ENCODE measurements at places on chromosomes 2 and 18.

DNA sequence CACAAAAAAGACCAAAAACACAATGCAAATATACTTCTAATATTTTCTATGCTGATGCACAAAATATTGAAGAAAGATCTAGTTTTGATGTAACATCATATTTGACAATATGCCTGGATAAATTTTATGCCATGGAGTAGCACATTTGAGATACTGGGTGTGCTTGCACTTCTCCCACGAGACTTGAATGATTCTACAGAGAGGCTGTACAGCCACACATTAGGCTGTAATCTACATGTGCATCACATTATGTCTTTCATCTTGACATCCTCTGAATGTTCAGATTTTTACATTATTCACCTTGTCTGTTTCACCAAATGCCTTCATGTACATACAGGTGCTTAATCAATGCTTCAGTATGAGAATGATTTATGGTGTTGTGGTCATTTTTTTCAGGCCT lies 756.4 kb upstream of the CDH7 start:
- DNase-seq = no peak

DNA sequence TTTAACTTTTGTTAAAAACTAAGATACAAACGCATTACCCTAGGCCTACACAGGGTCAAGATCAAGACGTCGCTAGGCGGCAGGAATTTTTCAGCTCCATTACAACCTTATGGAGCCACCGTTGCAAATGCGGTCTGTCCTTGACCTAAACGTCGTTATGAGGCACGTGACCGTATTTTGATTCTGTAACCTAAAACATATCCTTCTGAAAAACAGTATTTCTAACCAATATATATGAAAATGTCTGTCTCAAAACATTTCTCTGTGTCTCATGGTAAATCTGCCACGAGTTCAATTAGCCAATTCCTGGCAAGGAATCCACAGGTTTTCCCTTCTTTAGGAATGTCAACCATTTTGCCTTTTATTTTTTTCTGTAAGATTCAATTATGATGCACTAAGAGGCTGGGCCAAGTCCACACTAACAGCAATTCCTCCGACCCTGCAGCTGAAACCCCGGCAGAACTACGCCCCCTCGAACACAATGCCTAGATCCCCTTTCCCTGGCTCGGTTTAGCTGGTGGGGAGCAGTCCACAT lies 1.7 kb downstream of the RTN4 start:
- peak; percentile 80 for DNase-seq

DNA sequence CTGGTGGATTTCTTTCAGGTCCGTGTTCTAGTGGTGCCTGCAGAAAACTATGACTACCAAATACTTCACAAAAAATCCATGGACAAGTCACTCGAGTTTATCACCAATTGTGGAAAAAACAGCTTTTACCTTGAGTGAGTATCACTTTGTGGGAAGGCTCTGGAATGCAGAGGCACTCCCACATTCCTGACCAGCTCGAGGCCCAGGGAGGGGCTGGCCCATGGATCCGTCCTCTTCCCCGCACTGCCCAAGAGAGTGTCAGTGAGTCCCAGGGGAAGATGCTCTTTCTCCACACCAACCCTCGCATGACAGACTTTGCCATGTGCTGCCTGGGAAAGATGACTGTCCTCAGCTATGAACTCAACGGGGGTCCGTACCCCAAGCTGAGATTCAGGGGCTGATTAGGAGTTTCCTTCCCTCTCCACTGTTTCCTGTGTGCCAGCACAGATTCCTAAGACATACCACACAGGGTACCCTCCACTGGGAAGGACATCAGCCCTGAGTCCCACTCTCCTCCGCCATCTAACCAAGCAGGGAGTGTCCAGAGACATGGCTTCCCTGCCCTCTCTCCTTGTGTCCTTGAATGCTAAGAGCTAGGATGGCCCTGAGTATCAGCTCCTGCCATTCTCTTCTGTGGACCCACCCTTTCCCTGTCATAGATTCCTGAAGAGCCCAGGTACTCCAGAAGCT lies 155.9 kb downstream of the LAMA3 start:
- no peak for DNase-seq

DNA sequence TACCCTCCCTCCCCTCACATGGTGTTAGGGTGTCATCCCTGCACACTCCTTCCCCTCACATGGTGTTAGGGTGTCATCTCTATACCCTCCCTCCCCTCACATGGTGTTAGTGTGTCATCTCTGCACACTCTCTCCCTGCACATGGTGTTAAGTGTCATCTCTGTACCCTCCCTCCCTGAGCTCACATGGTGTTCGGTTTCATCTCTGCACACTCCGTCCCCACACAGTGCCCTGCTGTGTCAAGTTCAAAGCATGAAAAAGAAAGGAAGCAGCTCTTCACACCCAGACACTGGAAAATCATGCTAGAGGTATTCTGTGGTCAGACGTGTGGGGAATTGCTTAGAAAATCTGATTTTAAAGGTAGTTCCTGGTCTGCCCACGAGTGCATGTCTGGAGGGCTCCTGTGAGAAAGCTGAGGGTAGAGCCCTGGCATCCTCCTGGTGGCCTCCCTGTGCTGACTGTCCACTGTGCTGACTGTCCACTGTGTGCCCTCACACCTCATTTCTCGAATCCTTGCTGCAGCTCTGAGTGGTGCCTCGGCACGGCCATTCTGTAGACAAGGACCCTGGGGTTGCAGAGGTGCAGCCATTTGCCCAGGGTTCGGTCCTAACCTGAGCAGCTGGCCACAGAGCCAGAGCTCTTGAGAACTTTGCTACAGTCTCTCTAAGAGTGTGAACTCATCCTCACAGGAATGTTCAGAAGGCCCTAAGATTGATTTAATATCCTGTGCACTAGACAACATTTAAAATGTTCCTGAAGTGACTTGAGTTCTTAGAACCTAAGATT lies 69.1 kb upstream of the NFATC1 start:
- no peak for DNase-seq

DNA sequence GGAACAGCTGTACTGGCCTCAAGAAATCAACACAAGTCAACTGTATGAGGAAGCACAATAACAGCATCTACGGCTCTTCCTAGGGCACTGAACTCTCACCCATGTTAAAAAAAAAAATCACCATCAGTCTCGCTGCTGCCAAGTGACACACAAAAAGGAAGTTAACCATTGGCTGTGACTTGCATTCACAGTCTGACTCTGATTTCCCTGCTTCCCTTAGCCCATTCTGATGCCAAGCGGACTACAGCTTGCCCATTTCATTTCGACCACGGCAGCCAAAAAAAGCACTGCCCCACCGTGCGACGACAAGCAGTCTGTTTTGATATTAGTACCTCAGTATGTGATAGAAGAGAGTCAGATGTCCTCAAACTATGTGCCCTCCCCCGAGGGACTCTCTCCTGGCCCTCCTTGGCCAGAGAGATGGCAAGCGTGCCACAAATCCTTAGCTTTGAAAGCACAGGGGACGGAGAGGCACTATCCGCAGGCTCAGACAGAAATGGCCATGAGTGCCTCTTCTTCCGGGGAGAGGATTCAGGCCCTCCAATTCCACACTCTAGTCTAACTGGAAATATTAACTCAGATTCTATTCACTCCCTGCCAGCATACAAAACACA lies 250.0 kb downstream of the TCF4 start:
- peak; percentile 71 for DNase-seq

- no peak for DNase-seq
Measured at GRCh38 chr2:97734061-97735051, 21.0 kb downstream of the ZAP70 start.

DNA sequence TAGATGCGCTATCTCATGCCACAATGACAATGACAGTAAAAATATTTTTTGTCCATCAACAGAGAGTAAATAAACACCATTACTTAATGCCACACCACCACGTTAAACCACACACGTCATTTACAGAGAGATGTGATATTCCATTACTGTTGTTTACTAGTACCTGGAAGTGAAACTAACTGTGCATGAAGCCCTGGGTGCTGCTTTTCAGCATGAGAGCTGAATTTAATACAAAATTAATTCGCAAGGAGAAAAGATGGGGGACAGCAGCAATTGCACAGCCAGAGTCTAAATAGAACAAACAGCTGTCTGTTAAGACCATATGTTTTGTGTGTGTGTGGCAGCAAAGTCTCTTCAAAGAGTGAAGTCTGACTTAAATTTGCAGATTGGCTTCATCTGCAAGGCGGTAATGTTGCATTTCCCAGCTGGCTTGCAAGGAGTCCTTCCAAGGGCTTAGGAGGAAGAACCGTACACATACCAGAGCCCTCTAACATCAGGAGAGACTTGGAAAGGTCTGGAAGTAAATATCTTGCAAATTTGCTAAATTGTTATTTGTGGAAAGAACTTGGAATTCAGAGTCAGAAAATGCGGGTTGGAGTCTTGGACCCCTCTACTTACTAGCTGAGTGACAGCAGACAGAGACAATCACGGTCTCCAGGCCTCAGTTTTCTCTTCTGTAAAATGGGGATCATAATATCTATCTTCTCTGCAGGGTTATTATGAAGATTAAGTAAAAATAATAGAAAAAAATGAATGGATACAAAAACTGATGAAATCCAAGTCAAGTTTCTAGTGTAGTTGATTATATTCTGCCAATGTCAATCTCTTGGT lies 127.6 kb downstream of the ALPK2 start:
- peak; percentile 94 for DNase-seq

DNA sequence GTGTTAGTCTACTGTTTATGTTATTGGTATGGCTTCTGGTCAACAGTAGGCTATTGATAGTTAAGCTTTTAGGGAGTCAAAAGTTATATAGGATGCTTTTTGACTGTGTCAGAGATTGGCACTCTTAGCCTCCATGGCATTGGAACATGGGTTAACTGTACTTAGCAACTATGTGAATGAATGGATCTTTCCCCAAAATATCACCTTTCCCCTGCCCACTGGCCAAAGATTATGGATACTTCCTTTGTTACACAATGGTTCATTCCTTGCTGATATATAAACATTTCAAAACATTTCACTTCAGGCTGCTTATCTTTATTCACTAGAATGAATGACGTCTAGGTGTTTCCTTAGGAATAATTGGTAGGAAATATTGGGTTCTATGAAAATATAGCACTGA lies 62.1 kb upstream of the DOCK10 start:
- DNase-seq = no peak

GRCh38 chr2:94986392-94986963 lies 39.0 kb upstream of the MAL start:
- DNase-seq = peak; percentile 66

GRCh38 chr2:30267161-30267975 lies 36.0 kb downstream of the LBH start:
- no peak for DNase-seq

- peak; percentile 89 for DNase-seq
Measured at GRCh38 chr2:190627448-190628412, 21.2 kb upstream of the NAB1 start.

DNA sequence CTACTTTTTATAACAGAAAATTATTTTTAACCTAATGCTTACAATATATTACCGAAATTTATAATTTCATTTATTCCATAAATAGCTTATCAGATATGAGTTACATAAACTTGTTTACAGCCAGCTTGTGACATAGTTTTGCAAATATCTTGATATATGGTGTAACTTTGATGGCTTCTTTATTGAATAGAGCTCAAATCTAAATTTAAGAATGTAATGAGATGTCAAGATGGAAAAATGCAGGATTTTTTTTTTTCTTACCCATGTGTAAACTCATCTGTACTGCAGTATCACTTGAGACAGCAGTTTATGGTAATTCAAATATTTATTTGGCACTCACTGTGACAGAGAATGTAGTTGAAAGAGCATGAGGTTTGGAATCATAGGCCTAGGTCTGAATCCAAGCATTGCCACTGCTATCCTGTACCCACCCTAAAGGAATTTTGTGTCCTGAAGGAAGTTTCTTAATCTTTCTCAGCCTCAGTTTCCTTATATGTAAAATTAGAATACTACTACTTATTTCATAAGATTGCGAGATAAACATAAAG lies 3.8 kb downstream of the CREB1 start:
- DNase-seq = no peak

- peak; percentile 78 for DNase-seq
Measured at GRCh38 chr2:11698009-11698922, 28.3 kb upstream of the NTSR2 start.

DNA sequence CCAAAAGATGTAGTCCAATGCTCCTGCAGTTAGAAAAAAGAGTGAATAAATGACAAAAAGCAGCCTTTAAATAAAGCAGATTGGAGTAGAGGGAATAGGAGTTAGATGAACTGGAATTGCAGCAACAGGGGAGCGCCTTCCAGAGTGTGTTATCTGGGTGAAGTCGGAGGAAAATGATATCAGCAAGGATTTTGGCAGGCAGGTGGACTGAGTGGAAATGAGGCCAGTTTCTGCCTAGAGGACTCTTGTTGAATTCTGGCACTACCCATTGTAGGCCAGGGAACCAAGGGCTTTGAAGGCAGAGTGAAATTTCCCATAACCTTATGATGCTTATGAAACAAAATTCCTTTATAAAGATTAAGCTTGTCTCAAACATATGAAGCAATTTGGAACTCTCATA lies 59.8 kb downstream of the AKAIN1 start:
- no peak for DNase-seq

DNA sequence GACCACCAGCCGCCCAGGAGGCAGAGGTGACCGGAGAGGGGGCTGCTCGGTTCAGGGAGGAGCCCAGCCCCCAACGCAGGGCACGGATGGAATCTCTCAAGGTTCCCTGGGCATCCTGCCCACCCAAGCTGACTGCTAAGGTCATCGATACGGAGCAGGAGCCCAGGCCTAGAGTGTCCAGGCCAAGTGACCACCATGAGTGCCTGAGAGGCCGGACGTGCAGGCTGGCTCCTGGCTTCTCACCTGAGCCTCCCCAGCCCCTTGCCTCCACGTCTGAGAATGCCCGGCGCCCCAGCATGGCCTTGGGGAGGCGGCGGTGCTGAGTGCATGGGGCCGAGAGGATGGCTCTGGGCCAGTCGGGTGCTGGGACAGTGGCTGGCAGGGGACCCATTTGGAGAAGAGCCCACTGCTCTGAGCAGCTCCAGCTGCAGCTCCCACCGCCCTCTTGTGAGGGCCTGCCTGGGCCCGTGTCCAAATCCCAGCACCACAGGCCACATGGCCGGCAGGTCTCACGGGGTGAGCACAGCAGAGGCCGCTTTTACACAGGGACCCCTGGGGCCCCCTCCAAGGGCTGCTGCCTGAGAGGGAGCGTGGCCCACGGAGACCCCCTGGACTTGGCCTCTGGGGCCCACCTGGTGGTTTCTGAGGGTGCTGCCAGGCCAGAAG lies 102.8 kb upstream of the CTDP1 start:
- peak; percentile 85 for DNase-seq

- DNase-seq = no peak
Measured at GRCh38 chr18:79684283-79684631, 4.7 kb downstream of the CTDP1 start.

- no peak for DNase-seq
Measured at GRCh38 chr18:57909620-57910019, 106.5 kb upstream of the ATP8B1 start.

GRCh38 chr2:26558271-26559043 lies 80.5 kb upstream of the OTOF start:
- DNase-seq = peak; percentile 20

DNA sequence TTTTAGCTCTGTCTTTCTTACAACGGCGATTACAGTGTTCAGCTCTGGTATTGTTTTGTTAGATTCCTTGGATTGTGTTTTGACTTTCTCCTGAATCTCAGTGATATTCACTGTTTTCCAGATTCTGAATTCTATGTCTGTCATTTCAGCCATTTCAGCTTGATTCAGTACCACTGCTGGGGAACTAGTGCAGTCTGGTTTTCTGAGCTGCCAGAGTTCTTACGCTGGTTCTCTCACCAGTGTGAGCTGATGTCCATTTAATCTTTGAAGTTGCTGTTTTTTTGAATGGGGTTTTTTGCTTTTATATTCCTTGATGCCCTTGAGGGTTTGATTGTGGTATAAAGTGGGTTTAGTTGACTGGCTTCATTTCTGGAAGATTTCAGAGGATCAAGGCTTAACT lies 37.4 kb upstream of the THUMPD2 start:
- DNase-seq = no peak
